Caki2 (cell line): ENCODE measurements at places on chromosomes 4 and X.

- peak; percentile 88 for DNase-seq
These were observed 93.7 kb upstream of the TRPC3 start for GRCh38 chr4:122045533-122045932.

- peak; percentile 40 for DNase-seq
These were observed 170.9 kb downstream of the FRMPD4 start for GRCh38 chrX:12309040-12309743.

- no peak for DNase-seq
These were observed 92.9 kb upstream of the TNIP3 start for GRCh38 chr4:121256887-121257466.

DNA sequence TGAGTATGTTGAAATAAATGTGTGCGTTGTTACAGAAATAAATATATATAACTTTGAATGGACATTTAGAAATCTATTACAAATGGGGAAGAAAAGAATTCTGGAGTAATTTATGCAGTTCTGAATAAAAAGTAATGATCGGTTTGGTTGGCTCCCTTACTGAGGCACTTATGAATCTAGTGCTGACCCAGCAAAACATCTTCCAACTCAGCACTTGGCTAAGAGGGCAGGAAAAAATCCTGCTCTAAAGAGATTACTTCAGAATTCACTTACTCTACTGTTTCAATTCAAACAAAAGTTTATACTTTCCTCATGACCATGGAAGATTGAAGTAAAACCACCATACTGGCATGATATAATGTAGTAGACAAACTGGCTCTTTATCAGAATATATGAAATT is 123.9 kb upstream of the RXFP1 start:
- no peak for DNase-seq

DNA sequence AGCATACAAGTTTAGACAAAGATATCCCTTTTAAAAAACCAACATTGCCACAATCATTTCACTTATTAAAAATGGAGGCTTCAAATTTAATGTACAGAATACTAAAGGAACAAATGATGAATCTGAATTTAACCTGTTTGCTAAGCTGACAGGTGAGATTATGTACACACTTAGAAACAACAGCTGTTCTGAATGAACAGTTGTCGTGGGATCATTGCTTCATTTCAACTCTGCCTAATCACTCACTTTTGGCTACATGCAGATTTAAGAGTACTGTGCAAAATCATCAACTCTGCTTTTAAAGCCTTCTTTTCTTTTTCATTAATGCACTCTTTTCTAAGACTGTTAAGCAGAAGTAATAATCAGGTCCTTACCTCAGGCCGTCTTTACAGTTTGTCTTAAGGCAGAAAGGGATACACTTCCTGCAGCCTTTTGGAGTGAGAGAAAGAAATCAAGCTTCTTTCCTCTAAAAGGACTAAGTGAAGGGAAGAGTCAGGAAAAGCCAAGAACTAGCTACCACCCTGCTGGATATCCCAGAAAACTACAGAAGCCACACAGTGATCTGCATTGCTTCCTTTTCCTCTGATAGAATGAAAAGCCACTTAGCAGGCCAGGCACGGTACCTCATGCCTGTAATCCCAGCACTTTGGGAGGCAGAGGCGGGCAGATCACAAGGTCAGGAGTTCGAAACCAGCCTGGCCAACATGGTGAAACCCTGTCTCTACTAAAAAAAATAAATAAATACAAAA is 54.7 kb upstream of the NPNT start:
- DNase-seq, result no peak

- DNase-seq, result no peak
These were observed 1.4 kb downstream of the DDX3X start for GRCh38 chrX:41335198-41335957.
